ENCODE measurements at places on chromosomes 13 and 19.

- no peak for DNase-seq
Measured at GRCh38 chr13:43433691-43434141, 353.1 kb downstream of the ENOX1 start.

- DNase-seq, result no peak
Measured at GRCh38 chr13:87122551-87122950, 548.6 kb upstream of the SLITRK5 start.

- no peak for DNase-seq
Measured at GRCh38 chr19:11486661-11487503, 6.0 kb upstream of the ELAVL3 start.

- no peak for DNase-seq
Measured at GRCh38 chr13:44207476-44207875, 166.1 kb upstream of the SERP2 start.

GRCh38 chr19:8206147-8207087 lies 2.8 kb upstream of the CERS4 start:
- no peak for DNase-seq
